Activated T-cell treated with anti-CD3 and anti-CD28 coated beads, Interleukin-2, amount 50 U/mL, for 24 hours (primary cell): ENCODE measurements at places on chromosomes 16 and 17.

- no peak for DNase-seq
Observed at GRCh38 chr17:39735882-39736281, 1.9 kb upstream of the GRB7 start.

DNA sequence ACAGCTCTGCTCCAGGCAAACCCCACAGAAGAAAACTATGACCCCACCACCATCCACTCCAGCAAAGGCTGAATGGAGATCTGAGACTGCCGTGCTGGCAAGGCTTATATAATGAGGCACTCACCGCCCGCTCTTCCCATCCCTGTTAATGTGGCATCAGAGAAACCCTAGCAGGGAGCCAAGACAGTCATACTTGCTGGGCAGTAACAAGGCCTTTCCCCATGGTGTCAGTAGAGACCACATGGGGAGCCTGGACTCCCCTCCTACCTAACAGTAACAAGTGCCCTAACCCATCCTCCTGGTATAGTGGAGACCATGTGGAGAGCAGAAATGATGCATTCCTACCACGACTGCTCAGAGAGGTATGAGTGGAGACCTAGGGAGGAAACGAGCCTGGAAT lies 235.2 kb downstream of the C16orf78 start:
- DNase-seq = no peak

- DNase-seq = no peak
Observed at GRCh38 chr17:72111336-72111923, 9.4 kb upstream of the SOX9 start.

- no peak for DNase-seq
Observed at GRCh38 chr16:10664720-10665126, 30.0 kb downstream of the TEKT5 start.

- DNase-seq = no peak
Observed at GRCh38 chr16:466651-467050, 41.2 kb downstream of the RAB11FIP3 start.

DNA sequence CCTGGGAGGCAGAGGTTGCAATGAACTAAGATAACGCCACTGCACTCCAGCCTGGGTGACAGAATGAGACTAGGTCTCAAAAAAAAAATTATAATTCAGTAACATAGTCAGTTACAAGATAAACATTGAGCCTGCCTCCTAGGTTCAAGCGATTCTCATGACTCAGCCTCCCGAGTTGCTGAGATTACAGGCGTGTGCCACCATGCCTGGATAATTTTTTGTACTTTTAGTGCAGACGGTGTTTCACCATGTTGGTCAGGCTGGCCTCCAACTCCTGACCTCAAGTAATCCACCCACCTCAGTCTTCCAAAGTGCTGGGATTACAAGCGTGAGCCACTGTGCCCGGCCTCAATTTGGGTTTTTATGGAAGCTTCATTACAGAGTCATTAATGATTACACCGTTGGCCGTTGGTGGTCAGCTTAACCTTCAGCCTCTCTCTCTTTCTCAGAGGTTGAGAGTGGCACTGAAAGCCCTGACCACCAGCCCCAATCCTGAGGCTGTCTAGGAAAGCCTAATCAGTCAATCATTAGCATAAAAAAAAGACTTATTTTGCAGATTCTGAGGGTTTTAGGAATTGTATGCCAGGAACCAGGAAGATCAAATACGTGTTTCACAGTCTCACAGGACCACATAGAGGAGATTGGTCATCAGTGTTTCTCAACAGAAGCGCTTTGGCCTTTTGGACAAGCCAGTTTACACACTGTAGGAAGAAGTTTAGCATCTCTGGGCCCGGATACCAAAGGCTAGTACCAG lies 1.3 kb upstream of the LRRC37A3 start:
- no peak for DNase-seq

DNA sequence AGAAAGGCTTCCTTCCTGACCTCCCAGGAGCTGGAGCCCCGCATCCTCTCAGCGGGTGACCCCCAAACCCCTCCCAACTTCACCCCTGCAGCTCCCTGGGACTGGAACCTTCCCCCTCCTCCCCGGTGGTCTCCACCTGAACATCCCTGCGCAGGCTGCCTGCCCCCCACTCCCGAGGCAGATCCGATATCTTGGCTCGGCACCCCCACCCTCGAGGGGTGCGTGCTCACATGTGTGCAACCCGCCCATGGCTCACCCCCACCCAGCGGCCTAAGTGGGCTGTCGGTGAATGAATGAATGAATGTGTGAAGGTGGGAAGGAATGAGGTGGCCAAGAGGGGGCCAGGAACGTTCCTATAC lies 39.7 kb downstream of the SLC7A5 start:
- no peak for DNase-seq
